RCC 7860 (cell line): ENCODE measurements at places on chromosomes 6 and 20.

GRCh38 chr6:12813321-12813720, 96.8 kb downstream of the PHACTR1 start:
- DNase-seq: no peak

GRCh38 chr20:47269309-47270165, 87.0 kb downstream of the ZMYND8 start:
- DNase-seq: no peak

DNA sequence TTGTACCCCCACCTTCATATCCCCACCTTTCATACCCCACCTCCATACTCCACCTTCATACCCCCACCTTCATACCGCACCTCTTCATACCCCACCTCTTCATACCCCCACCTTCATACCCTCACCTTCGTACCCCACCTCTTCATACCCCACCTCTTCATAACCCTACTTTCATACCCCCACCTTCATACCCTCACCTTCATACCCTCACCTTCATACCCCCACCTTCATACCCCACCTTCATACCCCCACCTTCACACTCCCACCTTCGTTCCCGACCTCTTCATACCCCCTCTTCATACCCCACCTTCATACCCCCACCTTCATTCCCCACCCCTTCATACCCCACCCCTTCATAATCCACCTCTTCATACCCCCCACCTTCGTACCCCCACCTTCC, 92.9 kb upstream of the NAA20 start:
- DNase-seq: no peak

- no peak for DNase-seq
Measured at GRCh38 chr6:87807475-87807874, 105.4 kb upstream of the AKIRIN2 start.

- no peak for DNase-seq
Measured at GRCh38 chr6:109075934-109076333, 18.7 kb downstream of the SESN1 start.

DNA sequence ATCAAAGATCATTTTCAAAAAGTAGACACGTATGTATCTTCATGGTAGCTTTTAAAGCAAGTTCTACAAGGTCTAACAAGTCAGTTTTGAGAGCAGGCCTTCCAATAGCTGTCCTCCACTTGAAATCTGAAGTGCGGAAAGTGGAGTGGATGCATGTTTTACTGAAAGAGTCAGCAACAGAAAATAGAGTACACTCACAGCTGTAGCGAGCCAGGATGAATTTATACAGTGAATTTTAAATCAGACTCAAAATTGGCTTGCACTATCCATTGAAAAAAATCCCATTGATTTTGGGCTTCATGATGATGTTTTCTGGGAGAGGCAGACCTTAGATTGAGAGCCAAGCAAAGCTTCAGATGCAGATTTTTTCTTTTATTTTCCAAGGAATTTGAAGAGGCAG, 80.6 kb downstream of the GJA10 start:
- no peak for DNase-seq
